ENCODE measurements at places on chromosomes 12 and 14. TPM values are rescaled to one million over a fixed set of nuclear protein-coding genes. Genes with fewer than 3 reads are reported as not detected.
A peak's percentile ranks its signal among the peaks of the same experiment; 100 is the strongest.

DNA sequence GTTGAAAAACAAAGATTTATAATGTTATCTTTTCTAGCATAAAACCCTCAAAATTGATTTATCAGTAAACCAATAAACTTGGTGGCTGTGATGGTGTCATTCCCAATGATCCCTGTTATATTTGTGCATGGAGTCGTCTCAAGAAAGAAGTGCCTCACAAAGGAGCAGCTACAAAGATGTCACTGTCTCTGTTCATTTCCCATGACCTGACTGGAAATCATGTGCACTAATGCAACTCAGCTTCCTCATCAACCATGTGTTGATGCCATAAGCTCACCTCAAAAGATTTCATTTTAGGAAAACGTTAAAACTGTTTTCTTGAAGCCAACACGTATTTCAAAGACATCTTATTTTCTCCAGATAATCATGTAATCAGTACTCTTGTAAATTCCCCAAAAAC is 28.8 kb downstream of the CLEC1A start:
- no peak for DNase-seq

GLT1D1 gene
- 0.26 TPM for total RNA-seq

TMED10 gene
- total RNA-seq = 193 TPM

- DNase-seq = no peak
Measured at GRCh38 chr12:113474635-113475436, 3.2 kb upstream of the LHX5 start.

TAS2R43 gene
- total RNA-seq = 2.1 TPM

DNA sequence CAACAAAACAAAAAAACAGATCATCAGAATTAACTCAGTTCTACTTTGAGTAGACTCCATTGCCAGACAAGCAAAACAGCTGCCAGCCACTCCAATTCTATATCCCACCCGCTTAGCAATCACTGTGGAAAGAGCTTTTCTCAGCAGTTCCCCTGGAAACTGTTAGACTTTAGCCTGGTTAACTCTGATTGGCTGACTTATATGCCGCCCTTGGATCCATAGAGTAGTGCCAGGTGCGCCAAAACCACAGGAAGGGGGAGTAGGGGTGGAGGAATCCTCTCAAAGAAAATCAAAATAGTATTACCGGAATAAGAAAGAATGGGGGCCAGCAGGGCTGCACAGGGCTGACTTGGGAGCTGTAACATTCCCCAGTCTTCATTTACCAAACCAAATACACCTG is 5.4 kb upstream of the EML5 start:
- no peak for DNase-seq

DNA sequence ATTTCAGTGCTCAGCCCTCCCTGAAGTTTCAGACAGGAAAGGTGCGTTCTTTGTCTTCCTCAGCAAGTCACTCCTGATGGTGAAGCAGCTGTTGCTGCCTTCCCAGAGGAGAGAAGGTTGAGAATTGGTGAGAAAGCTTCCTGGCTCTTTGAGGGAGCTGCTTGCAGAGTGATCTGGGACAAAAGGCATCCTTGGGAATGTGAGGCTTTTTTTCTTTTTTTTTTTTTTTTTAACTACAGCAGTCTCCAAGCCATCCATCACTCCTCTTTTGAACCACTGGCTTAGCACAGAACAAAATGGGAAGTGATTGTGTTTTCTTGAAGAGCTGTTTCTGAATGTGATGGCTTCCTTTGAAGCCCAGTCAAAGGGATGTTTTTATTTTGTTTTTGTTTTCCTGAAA is 120.4 kb upstream of the LRIG3 start:
- DNase-seq = no peak

GRCh38 chr14:79201564-79202207 is 1009.6 kb downstream of the DIO2 start:
- DNase-seq = no peak

EGLN3 gene
- 4.8 TPM for total RNA-seq

DNA sequence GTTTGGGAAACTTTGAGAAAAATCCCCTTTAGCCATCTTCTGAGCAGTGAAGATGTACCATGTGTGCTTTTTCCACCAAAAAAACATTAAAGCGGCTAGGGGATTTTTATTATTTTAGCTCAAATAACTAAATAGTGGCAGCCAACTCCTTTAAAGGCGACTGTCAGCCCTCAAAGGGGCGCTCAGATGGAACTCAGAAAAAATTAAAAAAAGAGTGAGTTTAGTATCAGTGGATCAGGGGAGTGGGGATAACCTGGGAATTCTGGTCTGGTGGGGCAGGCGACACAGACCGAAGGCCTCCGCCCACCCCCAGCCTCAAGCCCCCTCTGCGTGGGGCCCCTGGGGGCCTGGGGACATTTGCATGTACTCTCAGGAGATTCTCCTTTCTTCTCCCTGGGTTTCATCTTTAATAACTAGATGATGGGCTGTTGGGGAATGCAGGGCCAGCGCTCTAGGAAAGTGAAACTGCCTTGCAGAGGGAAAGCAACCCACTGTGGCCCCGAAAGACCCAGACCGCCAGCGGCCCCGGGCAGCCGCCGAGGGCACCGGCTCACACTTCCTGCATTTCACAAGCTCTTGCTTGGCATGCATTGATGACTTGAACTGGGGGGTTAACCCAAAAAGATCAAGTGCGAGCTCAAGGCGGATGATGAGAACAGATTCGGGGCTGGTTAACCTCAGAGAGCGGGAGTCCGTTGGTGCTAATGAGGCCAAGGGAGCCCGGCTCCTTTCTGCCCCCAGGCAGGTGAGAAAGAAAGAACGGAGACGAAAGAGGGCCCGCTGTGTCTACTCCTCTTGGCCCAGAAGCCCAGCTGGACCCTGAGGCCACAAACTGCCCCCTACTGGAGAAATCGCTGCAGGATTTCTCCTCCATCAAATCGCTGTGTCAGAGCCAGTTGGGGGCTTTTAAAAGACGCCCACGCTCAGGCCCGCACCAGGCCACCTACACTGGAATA is 7.3 kb upstream of the BATF start:
- peak; percentile 21 for DNase-seq

GRCh38 chr12:114046236-114046998 is 80.3 kb upstream of the RBM19 start:
- no peak for DNase-seq

GRCh38 chr14:104388541-104389325 is 190.8 kb upstream of the C14orf180 start:
- DNase-seq = no peak

GRCh38 chr12:9039397-9039977 is 50.1 kb downstream of the KLRG1 start:
- no peak for DNase-seq

GRCh38 chr12:86799616-86800015 is 543.4 kb upstream of the MGAT4C start:
- DNase-seq = no peak

GRCh38 chr12:19115285-19115684 is 14.2 kb upstream of the PLEKHA5 start:
- DNase-seq = no peak

DNA sequence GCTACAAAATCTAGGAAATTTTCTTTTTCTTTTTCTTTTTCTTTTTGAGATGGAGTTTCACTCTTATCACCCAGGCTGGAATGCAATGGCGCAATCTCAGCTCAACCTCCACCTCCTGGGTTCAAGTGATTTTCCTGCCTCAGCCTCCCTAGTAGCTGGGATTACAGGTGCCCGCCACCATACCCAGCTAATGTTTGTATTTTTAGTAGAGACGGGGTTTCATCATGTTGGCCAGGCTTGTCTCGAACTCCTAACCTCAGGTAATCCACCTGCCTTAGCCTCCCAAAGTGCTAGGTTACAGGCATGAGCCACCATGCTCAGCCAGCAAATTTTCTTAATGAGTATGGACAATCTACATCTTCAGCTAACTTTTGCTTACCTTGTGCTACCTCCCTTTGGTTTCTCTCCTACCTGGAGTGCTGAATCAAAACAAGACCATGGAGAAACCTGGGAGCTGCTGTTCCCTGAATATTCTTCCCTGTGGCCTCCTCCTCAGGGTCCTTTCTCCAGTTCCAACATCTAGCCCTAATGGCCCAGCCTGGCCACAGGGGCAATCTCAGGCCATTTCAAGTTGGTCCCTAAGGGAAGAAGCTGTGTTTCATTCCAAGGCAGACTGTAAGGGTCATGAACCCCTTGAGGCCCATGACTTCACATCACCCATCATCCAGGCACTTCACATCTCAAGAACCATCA is 74.6 kb upstream of the EGLN3 start:
- no peak for DNase-seq

DNA sequence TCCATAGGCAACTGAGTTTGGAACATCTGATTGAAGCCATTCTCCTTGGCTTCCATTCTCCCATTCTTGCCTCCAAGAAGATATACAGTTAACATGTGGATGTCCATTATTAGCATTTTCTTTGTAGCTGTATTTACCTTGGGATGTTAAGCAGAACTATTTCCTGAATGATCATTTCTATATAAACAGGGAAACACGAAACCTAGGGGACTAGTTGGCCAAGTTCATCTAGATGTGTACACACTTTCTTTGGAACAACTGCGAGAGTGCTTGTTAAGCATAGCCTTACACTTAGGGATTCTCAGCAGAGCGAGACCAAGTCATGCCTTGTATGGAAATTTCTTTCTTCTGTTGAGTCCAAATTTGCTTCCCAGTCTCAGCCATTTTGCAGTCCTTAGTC is 42.1 kb downstream of the DRAM1 start:
- DNase-seq = no peak

ABCC9 gene
- 0.09 TPM for total RNA-seq

DNA sequence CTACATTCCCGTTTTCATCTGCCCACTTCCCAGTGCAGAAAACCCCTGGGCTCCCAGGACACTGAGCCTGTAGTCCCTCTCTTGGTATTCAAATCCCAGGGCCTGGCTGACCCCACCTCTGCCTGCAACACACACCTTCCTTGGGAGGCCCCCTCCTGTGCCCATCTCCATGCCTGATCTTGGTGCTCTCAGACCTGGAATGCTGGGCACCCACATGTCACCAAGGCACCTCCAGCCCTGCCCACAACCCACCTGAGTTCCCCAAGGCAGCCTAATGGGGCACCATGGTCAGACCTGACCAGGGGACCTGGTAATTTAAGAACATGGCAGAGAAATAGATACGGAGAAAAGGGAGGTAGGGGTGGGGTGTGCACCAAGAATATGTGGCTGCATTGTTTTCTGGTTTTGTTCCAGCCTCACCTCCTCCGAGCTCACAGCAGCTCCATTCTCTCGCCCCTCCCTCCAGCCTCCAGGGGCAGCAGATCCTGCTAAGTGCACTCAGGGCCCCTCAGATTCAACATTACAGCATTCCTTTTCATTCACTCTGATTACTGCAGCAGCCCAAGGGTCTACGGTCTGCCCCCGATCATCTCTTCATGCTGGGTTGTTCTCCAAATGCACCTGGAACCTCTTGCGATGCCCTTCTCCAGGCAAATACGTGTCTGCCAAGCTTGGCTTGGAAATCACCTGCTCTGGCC is 9.2 kb upstream of the HSP90AA1 start:
- no peak for DNase-seq

IRAK3 gene
- 0.32 TPM for total RNA-seq

- no peak for DNase-seq
Measured at GRCh38 chr12:85280984-85281630, 1.1 kb downstream of the ALX1 start.

DNA sequence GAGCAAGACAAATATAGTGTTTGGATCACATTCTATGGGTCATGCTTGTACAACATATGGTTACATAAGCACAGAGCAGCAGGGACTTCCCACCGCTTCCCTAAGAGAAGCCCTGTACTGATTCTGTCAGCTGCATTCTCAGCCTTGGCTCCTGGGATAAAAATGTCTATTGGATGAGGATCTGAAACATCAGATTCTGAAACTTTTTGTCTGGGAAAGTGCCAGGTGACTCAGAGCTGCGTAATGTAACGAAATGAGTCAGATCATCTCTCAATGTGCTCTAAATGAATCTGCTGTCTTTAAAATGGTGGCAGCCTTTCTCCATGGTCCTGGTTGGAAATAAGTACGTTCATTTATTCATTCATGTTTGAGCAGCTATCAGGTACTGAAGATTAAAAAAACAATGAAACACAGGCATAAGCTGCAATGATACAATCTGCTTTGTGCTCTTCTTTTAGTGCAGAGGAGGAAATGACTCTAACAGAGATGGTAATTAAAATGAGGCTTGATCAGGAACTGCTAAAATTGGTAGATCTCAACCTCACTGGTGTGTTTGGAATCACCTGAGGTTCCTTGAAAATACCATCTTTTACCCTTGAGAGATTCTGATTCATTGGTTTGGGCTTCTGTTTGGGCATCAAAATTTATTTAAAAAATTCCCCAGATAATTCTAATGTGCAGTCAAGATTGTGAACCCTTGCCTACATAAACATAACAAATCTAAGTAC is 99.1 kb upstream of the NAP1L1 start:
- DNase-seq = no peak

GRCh38 chr12:124677552-124678356 is 110.3 kb upstream of the NCOR2 start:
- no peak for DNase-seq

GRCh38 chr12:69985656-69986055 is 160.6 kb downstream of the MYRFL start:
- DNase-seq = no peak

PLEKHD1 gene
- 0.40 TPM for total RNA-seq

DNA sequence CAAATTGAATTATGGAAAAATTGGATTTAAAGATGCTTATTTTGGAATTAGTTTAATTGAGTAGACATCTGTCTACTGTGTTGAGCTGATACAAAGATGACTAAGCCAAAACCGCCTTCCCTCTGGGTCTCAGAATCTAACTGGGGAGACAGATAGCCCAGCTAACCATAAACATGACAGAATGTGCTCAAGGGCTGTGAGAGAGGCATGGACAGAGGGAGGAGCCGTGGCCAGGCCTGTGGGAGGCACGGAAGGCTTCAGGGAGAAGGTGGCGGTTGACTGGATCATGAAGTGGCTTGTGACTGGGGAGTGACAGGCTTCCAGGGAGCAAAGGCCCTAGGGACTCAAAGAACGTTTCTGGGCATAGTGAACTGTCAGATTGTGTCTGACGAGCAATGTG is 74.6 kb downstream of the DACT1 start:
- DNase-seq = no peak

CRIP1 gene
- total RNA-seq = 329 TPM

C12orf54 gene
- total RNA-seq = not detected

TAS2R42 gene
- total RNA-seq = not detected

EFS gene
- 0.15 TPM for total RNA-seq

LRTM2 gene
- total RNA-seq = not detected

KRT83 gene
- not detected for total RNA-seq

DNA sequence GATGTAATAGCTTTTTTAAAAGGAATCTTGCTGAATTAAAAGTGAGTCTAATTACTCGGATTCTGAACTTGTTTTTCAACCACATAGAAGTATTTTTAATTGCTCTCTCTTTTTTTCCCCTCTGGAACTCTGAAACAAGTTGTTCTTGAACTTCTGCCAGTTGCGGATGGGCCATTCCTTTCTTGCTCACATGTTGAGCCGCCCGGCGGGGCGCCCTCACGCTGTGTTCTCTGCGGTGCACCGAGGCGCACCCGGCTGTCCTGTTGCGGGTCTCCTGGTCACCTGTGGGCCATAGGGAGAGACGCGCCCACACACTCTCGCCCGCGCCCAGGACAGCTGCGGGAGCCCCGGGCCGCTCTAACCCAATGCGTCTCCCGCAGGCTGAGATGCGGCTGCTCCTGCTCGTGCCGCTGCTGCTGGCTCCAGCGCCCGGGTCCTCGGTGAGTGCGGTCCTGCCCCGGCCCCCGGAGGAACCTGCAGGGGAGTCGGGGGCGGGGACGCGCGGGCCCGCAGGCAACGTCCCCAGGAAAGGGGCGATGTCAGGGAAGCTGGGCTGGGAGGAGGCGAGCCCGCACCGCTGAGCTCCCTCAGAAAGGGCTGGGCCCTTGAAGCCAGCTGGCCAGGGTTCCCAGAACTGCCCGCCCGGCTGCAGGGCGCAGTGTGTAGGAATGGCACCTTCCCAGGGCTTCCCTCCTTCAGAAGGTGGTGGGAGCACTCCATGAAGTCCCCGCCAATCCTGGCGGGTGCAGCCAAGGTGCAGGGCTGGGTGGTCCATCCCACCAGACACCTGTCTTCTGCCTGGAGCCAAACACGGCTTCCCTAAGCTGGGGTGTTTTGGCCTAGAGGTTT is 2.3 kb downstream of the PAPLN start:
- no peak for DNase-seq
